ENCODE measurements at places on chromosomes 4 and X.

- peak; percentile 55 for DNase-seq
These were observed 177.1 kb downstream of the NHS start for GRCh38 chrX:17552044-17552650.

GRCh38 chr4:144213371-144213770 lies 72.9 kb upstream of the GYPA start:
- DNase-seq: no peak

GRCh38 chrX:78979789-78980464 lies 34.7 kb downstream of the P2RY10 start:
- peak; percentile 58 for DNase-seq

- peak; percentile 24 for DNase-seq
These were observed 531 bp downstream of the ZNF141 start for GRCh38 chr4:337932-338758.

DNA sequence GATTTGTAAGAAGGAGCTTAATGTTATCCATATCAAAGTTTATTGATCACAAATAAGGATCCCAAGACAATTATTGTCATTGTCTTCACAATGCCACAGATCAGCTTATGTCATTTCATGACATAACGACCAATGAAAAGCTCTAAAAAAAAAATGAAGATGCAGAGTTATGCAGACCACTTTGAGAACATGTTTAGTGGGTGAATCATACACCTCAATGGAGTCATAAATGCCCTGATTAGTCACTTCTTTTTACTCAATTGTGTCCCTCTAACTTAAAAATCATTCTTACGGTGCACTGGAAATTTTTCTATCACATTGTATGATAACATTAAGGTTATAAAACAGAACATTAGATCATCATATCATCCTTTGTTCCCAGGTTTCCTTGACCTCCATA lies 87.6 kb upstream of the GABRG1 start:
- peak; percentile 9 for DNase-seq

- DNase-seq: peak; percentile 11
These were observed 90.3 kb upstream of the TMEM150C start for GRCh38 chr4:82652062-82652461.

DNA sequence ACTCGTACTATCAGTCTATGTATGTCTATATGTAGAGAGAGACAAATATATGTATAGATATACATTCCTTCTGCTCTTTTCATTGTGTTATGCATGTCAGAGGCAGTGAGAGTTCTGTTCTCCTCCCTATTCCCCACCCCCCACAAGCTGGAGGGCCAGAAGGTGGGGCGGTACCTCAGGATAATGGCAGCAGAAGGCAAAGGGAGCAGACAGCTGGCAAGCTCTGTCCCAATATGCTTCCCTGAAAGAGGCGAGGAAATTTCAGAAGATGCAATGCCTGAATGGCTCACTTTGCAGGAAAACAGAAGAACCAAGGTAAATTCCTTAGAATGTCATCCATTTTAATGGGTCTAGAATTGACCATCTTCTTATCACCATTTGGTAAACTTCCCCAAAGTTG lies 114.4 kb downstream of the NAA11 start:
- no peak for DNase-seq

DNA sequence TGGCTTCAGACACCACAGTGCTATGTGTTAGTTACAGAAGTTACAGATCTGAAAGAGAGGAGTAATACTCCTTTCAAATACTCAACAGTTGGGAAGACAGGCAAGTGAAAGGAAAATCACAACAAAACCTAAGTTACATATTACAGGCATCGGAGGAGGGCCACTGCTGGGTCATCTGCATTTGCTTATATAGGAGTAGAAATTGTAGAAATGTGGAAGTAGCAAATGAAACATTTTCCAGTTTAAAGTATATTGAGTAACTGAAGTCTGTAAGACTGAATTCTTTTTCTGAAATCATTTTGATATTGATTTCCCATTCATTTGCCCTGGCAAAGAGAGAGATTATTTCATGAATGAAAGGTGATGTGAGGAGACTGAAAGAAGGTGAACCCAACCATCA lies 201.7 kb downstream of the SPRY1 start:
- no peak for DNase-seq

- no peak for DNase-seq
These were observed 147.1 kb downstream of the NAA11 start for GRCh38 chr4:79178760-79179159.

DNA sequence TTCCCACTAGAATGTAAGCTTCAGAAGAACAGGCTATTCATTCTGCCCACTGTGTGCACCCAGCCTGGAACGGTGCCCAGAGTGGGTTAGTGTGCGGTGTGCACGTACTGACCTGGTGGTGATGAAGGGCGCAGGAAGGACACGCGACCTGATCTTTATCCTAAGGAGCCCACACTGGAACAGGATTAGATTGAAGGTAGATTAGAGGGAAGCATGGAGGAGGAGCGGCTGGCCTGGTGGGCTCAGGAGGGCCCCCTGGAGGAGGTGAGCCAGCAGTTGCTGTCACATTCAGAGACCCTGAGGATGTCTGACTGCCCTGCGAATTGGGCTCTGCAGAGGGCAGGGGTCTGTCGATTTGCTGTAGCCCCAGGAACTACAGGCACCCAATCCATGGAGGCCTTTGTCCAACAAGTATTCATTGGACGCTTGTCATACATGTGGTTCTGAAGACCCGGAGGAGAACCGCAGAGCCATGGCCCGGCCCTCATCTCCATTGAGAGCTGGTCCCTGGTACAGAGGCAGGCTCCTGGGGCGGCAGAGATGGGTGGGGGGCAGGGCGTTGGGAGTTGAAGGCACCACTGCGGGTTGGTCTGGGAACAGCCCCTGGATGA lies 73.2 kb downstream of the HTRA3 start:
- DNase-seq: no peak

GRCh38 chr4:157880761-157881160 lies 292.1 kb downstream of the GASK1B start:
- no peak for DNase-seq

DNA sequence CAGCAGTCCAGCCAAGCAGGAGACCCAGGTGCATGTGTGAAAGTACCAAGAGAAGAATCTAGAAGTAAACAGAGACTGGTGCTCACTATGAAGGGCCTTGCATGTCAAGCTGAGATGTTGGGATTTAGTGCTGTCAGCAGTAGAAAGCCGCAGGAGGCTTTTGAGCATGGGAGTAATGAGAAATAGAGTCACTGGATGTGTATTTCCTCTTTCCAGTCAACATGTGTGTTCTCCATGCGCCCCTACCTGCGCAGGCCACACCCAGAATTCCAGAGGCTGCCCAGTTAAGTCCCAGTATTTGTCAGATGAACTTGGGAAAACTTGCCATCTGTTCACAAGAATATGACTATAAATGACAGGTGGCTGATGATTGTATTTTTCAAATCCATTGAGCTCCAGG lies 4.5 kb upstream of the MAMLD1 start:
- no peak for DNase-seq

GRCh38 chr4:141571793-141572192 lies 64.6 kb upstream of the IL15 start:
- DNase-seq: no peak

GRCh38 chrX:129779747-129780146 lies at the start of gene SASH3:
SASH3 (plus strand) TSS chrX:129779949; CDS start chrX:129780098, 149 bp downstream.
- DNase-seq: no peak

Measured in fibroblast of skin of right biceps (primary cell).